ENCODE measurements at places on chromosomes 1 and 21.

- ATAC-seq = no peak
Observed at GRCh38 chr1:67978890-67979516, 71.4 kb downstream of the DIRAS3 start.

DNA sequence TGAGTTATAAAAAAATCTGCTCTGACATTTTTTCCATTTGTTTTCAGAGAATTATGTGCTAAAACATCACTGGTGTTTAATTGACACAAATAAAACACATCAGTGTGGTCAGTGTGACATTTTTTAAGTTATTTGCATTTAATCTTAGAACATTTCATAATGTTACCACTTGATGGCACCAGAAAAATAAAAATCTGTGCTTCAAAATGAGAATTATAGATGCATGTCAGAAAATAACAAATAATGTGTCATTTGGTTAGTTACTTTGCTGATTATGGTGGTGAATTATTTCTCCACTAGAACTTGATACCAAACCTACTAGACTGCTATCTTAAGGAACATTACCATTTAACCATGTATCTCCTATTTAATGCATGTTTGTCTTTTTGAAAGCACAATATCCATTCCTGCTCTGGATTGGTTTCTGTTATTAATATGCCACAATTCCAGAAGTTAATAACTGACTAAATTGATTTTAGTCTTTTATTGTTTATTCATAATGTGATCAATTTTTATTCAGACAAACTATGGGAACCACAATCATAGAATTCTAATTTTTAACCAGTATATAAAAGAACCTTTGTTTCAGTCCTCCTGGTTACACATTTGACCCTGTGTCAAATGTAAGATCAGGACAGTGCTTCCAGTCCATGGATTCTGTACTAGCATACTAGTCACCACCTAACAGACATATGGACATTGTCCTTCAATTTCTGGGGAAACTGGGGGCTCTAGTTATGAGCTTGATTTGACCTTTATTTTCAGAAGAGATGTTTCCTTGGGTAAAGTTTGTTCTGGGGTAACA lies 81.0 kb downstream of the RPS6KC1 start:
- ATAC-seq = no peak

DNA sequence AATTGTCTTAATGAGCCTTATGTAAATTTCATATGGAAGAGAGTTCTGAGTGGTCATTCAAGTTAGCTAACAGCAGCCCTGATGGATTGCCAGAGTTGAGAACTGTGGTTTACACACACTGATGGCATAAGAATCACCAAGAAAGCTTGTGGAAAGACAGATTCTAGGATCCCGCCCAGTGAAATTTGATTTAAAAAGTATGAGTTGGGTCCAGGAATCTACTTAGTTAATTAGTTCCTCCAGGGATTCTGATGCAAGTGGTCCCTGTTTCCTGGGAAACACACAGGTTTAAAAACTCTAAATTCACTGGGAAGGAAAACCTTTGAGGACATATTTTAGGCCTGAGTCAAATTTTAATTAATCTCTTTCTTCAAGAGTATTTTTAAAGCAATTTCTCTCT lies 144.3 kb downstream of the NTPCR start:
- no peak for ATAC-seq

DNA sequence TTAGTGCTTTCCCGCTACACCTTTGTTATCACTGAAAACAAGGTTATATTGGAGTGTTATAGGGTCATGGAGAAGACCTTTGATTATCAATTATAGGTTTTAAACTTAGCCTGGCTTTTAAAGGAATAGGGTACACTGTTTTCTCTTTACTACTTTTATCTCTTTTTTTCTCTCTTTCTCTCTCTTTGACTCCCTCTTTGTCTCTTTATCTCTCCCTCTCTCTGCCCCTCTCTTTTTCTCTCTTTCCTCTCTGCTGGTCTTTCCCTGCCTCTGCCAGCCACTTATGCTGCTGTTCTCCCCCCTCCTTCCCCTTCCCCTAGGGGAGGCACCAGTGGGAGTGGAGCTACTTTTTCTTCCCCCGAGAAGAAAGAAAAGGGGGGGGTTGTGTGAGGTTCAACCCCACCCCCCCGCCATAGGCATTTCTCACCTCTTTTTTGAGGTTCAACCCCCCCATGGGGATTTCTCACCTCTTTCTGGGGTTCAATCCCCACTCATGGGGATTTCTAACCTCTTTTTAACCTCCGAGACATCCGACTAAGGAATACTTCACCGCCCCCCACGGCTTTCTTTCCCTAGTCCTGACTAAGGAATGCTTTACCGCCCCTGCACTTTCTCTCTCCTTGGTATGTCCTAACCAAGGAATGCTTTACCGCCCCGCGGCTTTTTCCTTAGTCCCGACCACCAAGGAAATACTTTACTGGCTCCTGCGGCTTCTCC lies 17.2 kb upstream of the ZBTB8B start:
- no peak for ATAC-seq

GRCh38 chr21:34887725-34888568 lies 161.2 kb downstream of the RUNX1 start:
- peak; percentile 71 for ATAC-seq

GRCh38 chr1:55382806-55383305 lies 167.7 kb upstream of the USP24 start:
- ATAC-seq = no peak
